GM10248 (cell line): ENCODE measurements at places on chromosomes 6 and 20.

GRCh38 chr6:104613416-104614001 lies 246.2 kb downstream of the HACE1 start:
- DNase-seq = no peak

- peak; percentile 67 for DNase-seq
Measured at GRCh38 chr6:159692303-159693127, 526 bp downstream of the SOD2 start.

GRCh38 chr6:2296781-2297180 lies 51.4 kb upstream of the GMDS start:
- DNase-seq = no peak

DNA sequence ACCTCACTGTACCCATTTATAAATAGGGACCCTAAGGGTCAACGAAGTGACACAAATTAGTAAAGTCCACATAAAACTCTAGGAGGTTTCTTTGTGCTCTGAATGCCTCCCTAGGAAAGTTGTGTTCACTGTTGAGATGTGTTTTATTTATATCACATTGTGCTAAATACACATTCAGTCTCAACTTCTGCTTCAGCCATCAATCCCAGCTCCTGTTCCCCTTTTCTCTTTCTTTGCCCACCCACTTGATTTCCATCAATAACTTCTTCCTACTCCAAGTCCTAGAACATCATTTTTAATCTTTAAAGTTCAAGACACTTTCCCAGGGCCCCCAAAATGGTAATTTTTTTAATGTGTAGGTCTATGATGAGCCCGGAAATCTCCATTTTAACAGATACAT lies 208.3 kb upstream of the RAB32 start:
- no peak for DNase-seq

DNA sequence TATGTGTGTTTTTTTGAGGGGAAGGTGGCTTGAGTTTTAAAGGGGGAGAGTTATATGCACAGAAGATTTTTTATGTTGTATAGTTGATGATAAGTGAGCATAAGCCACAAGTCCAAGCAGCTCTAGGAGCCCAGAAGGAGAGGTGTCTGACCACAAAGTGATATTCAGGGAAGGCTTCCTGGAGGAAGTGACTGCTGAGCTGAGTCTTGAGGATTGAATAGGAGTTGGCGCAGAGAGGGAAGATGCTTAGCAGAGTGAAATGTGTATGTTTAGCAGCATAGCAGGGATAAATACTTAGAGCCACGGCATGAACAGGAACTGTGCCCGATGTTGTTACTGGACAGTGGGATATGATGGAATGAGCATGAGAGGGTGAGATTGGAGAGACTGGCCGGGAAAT lies 255.1 kb upstream of the KCNG1 start:
- no peak for DNase-seq

GRCh38 chr6:119163006-119163405 lies 84.5 kb upstream of the FAM184A start:
- no peak for DNase-seq

DNA sequence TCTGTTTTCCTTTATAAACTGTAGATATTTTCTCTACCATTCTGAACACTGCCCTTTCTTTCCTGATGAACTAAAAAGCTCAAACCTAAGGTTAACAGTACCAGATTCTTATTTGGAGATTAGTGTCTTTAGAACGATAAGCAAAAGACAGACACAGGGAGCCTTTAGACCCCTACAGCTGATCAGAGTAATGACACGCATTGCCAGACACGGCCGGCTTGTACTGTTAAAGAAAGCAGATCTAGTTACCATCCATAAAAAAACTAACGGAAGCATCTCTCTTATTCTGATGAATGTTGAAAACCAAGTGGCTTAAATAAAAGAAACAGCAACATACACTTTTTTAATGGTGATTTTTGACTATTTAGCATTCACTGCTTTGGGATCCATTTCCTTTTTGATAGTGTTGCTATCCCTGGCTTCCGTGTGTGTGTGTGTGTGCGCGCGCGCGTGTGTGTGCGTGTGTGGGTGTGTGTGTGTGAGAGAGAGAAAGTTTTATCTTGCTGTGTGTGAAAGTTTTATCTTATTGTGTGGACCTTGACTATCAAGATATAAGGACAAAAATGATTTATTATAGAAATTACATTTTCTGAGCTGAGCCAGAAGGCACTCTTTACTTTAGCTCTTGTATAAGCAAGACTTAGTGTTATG lies 95.6 kb upstream of the SLC35B3 start:
- DNase-seq = no peak

DNA sequence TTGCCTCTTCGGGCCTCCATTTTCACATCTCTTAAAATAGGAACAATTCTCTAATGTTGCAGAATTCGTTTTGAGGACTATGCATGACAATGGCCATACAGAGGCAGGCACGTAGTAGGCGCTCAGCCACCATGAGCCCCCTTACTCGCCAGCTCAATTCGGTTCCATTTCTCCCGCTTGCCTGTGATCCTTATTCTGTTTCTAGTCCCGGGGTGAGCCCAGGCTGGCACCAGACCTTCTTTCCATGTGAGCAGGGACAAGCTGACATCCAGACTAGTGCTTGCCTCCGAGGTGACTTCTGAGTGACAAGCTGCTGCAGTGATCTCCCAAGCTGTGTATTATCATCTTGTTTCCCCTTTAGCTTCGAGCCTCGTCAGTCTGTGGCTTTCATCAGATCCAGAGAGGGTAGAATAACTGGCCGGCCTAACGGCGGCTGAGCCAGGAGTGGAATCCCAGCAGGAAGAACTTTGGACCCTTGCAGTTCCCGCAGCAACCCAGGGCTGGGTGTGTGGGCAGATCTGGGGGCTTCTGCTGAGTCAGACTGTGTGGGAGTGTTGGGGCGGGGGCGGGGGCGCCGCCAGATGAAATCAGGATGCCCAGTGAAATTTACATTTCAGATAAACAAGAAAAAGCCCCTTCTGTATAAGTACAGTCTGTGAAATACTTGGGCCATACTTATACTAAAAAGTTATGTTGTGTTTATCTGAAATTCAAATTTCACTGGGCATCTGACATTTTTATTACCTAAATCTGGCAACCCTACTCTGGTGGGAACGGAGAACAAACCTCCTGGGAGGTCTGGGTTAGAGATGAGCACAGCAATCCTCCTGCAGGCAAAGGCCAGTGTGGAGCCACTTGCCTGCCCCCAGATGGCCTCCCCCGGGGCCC lies 10.9 kb downstream of the BANF2 start:
- no peak for DNase-seq

DNA sequence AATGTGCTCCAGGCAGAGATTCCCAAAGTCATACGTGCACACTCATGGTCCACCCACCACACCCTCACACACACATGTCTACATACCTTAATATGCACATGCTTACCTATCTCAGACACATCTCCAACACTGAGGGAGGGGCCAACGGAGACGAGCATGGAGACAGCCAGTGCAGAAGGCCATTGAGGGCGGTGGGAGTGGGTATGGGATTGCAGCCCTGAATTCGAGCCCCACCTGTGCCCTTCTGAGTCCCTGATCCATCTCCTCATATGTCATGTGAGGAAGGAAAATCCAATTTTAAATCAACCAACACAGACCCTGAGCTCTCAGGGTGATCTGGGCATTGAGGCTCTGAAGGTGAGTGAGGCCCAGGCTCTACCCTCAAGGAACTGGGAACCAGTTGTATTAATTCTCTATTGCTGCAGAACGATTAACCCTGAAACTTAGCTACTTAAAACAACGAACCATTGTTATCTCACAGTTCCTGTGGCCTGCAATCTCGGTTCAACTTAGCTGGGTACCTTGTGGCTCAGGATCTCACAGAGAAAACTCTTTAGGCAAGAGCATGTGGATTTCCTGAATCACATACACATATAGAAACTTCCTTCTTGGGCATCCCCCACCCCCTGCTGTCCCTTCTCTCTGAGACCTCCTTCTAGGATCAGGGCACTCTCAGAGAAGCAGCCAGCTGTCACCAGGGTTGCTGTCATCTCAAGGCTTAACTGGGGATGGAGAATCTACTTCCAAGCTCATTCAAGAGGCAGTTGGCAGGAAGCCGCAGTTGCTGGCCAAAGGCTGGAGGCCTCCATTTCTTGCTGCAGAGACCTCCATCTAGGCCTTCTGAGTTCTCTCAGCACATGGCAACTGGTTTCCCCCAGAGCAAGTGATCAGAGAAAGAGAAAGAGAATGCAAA lies 28.3 kb downstream of the GLP1R start:
- DNase-seq = peak; percentile 29

DNA sequence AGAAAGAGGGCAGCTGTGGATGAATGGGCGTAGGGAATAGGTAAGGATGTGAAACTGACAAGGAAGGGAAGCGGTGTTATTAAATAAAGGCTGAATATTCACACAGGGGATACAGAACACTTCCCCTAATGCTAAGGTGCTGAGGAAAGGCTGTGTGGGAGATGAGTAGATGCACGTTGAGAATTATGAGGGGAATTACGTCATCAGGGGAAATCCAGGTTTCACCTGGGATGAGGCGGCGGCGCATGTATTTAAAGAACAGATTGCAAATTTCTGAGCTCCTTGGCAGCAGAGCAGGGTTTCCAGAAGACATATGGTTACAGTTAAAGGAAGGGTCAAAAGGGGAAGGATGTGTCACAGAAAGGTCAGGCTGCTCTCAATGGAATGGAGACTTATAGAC lies 28.7 kb upstream of the EDN1 start:
- DNase-seq = no peak

DNA sequence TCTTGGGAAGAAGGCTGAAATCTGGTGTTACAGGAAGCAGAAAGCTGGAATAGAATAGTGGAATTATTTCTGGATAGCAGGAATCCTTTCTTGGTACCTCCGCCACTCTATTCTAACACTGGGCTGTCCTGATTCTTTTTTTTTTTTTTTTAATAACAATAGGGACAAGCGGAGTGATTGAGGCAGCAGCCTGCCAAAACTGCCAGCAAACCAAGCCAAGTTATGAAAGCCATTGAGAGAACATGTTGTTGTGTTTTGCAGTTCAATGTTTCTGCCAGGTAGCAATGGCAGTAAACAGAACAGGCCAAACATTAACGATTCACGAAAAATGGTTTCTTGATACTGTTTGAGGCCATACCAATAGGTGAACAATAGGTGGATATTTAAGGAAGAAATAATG lies 47.1 kb downstream of the SLC26A8 start:
- DNase-seq = no peak

DNA sequence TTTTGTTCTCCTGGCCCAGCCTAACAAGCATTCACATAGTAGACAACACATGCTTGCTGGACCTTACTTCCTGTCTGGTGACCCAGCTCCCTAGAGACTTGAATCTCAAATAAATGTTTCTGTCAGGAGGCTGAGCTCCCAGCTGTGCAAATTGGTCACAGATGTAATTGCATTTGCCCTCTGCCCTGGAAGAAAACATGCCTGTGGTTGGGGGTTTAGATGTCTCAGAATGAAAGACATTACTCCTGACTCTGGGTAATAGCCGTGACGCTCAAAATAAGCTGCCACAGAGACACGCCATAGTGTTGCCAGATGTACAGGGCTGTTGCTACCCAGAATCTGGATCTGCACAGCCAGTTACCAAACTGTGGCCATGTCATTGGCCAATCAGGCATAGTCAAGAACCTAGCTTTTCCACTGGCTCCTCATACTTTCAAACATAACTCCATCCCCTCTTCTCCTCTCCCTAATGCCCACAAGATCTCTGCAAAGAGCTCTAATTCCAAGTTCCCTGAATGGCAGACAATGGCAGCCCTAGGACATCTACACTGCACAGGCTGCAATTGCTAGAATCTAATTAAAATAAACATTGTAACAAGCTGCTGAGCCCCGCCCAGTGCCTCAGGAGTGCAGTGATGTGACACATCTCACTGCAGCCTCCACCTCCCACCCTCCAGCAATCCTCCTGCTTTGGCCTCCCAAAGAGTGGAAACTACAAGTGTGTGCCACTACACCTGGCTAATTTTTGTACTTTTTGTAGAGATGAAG lies 32.8 kb upstream of the GMPR start:
- peak; percentile 64 for DNase-seq

DNA sequence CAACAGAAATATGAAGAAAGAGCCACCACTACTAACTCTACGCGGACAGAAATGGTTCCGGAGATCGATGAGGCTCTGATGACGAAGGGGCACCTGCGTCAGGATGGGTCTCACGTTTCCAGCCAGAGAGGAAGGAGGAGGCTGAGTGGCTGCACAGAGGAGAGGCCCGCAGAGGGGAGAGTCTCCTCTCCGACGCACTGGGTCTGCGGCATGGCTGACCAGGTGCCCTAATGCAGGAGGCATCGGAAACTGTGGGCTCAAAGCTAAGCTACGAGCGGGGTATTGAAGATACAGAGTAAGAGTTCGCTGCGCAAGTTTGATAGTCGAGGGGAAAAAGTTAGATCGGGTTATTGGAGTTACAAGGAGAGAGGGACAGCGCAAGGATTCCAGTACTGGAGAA lies 69.9 kb downstream of the TTLL2 start:
- no peak for DNase-seq

GRCh38 chr20:42340368-42340767 lies 722.2 kb upstream of the CHD6 start:
- no peak for DNase-seq

GRCh38 chr6:33193619-33194018 lies 1.4 kb upstream of the COL11A2 start:
- DNase-seq = no peak

DNA sequence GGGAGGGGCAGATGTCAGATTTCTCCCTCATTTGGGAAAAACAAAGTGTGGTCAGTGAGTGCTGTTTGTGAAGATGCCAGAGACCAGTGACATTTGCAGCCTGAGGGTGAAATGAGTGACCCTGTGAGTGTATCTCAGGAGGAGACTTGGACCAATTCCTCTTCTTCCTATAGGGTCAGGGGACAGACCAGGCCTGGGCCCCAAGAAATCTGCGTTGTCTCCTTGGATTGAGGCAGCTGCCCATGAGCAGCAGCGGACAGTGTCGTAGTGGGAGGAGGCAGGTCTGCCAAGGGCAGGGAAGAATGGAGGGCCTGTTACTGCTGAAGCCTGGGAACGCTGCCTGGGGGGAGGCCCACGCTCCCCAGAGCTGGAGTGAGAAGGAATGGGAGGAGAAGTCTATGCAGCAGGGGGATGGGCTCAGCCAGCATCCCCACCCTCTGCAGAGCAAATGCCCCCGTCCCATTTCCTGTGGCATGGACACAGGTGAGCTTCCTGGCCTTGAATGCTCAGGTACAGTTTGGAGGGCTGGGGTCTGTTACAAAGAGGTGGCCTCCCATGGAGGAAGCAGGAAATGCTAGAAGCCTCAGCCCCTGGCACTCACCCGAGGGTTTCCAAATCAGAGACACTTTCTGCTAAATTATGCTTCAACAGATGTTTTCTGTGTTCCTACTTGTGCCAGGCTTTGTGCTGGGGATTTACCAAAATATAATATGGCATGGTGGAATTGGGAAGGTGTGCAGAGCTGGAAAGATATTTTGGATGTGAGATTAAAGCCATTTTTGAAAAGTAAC lies 29.8 kb downstream of the DAAM2 start:
- no peak for DNase-seq

GRCh38 chr6:133207754-133208153 lies 33.4 kb upstream of the EYA4 start:
- no peak for DNase-seq

GRCh38 chr20:35277127-35277526 lies 795 bp downstream of the MMP24OS start:
- DNase-seq = no peak

- DNase-seq = no peak
Measured at GRCh38 chr6:158002951-158003853, 21.5 kb downstream of the SYNJ2 start.
